ENCODE measurements at places on chromosomes 2 and 18.
A peak's percentile ranks its signal among the peaks of the same experiment; 100 is the strongest.

DNA sequence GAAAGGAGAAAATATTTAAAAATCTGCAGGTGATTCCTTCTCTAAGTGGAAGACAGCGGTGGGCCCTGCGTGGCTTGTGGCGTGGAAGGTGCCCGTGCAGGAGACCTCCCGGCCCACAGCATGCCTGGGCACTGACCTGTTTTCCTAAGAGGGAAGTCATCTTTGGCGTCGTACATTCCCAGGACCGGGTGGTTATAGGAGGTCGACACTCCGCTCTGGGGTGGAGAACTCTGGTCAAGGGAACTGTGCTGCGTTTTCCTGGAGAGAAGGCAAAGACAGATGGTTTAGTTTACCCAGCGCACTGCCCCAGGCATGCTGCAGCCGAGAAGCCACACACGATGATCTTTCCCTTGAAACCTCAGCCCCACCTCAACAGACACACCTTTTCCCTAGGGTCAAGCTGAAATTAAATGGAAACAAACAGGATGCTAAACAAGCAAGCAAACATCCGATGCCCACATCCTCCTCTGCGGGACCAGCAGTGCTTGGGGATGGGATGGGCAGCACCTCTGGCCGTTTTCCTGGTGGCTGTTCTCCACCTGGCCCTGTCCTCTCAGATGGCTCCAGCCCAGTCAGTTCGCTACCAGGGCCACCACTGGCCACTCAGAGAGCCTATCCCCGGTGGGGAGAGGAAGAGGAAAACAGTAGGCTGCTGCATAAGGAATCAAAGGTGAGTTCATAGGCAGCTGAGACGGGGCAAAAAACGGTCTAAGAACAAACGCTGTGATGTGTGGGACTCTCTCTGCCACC is 244.1 kb downstream of the HDAC4 start:
- no peak for DNase-seq

DNA sequence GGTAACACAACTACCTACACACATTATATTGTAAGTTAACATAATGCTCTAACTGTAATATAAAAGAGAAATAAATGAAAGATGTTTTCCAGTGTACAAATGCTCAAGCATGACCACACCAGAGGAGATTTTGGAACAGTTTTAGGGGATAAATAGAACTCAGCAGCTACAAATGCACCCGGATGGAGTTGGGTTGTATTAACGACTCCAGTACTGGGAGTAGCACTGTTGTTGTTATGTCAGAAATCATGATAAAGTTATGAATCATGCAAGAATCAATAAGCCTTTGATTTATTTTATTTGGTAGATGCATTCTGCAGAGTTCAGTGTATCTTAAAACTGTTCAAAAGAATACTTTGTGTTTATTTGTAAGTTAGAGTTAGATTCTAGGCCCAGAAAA is 126.9 kb downstream of the MAP3K20 start:
- DNase-seq, result no peak

DNA sequence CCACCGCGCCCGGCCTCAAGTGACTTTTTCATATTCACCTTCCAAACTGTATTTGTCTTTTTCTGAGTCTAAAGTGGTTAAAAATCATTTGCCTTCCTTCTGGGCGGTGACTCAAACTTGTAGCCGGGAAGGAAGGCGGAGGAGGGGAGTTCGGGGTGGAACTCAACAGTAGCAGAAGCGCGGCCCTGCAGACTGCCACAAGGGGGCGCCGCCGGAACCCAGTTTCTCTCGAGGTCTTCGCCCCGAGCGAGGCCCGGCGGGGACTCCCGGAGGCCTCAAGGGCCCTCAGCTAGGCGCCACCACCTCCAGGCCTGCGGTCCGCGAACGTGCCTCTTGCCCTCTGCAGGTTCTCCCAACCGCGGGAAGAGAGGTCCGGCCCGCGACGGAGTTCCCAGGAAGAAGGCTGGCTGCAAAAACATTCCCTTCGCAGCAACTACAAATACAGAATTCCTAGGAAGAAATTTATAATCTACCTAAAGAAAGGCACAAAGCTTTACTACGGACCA is 16.8 kb upstream of the ITM2C start:
- peak; percentile 87 for DNase-seq

GRCh38 chr2:37020887-37021796 is 54.8 kb upstream of the STRN start:
- DNase-seq, result peak; percentile 31

DNA sequence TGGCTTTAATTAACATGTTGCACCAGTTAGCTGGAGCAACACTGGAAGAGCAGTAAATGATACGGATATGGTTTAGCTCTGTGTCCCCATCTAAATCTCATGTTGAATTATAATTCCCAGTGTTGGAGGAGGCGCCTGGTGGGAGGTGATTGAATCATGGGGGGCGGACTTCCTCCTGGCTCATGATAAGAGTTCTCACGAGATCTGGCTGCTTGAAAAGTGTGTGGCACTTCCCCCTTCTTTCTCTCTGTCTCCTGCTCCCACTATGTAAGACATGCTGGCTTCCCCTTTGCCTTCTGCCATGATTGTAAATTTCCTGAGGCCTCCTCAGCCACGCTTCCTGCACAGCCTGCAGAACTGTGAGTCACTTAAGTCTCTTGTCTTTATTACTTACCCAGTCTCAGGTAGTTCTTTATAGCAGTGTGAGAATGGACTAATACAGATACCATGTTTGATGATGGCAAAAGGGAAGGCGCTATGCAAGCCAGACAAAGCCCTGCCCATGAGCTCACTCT is 963.6 kb downstream of the SOCS6 start:
- no peak for DNase-seq

DNA sequence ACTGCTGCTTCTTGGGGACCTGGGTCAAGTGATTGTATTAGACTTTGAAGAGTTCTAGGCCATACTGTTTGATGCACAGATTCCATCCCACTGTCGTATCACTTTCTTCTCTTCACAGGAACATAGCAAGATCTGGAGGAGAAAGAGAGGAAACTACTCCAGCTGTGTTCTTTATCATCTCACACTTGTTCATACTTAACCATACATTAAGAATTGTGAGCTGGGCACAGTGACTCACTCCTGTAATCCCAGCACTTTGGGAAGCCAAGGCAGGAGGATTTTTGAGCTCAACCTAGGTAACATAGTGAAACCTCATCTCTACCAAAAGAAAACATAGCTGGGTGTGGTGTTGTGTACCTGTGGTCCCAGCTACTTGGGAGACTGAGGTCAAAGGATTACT is 111.7 kb downstream of the PARD3B start:
- DNase-seq, result no peak

- DNase-seq, result no peak
Observed at GRCh38 chr2:206798000-206798399, 32.6 kb downstream of the FASTKD2 start.

DNA sequence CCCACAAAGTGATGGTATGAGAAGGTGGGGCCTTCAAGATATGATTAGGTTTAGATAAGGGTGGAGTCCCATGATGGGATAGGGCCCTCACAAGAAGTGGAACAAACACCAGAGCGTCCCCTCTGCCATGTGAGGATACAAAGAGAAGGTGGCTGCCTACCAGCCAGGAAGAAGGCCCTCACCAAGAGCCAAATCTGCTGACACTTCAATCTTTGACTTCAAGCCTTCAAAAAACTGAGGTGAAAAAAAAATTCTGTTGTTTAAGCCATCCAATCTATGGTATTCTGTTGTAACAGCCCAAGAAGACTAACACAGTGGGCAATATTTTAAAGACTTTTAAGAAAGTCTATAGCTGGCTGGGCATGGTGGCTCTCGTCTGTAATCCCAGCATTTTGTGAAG is 522.1 kb downstream of the NRXN1 start:
- DNase-seq, result no peak

DNA sequence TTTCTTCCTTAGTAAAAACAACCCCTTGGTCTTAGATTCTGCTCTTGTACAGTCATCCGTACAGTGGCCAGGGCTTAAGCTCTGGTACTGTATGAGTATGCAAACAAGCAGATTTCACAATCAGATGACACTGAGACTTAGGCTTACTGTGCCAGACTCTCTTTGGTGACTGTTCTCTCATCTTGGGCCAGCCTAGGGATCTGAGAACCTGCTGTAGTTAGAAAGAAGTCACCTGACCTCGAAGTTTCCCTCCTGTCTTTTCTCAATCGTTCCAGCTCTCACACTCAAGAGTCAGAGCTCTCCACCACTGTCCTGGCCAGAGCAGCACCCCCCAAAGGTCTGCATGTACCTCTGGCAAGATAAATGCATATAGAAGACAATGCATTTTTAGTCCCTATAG is 63.2 kb downstream of the ZEB2 start:
- DNase-seq, result peak; percentile 86

DNA sequence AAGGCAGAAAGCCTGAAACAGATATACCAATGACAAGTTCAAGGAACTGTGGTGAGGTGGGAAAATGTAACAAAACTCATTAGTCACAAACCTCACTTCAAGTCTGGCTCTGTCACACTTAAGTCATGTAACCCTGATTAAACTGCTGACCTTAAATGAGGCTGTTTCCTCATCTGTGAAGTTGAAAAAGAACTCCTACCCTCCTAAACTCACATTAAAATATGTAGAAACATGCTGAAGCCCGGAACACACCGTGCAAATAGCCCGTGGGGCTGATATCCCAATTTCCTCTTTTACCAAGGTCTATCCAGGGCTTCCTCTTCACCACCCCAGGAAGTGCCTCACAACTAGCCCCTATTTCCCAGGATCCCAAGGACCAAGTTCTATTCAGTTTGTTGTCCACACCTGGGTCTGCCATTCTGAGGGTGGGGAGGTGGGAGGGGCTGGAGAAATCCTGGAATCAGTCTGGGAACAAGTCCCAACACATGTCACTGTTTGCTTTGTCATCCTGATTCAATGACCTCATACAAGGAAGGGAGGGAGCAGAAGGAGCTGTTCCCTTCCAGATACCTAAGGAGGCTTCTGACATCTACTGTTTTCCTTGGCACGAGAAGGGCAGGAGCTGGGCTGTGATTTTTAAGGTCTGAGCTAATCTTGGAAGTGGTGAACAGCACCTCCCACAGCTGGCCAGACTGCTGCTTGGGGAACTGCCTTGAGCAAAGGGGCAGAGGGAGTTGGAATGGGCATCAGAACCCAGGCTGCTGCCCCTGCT is 42.3 kb downstream of the SLC4A1AP start:
- peak; percentile 97 for DNase-seq

DNA sequence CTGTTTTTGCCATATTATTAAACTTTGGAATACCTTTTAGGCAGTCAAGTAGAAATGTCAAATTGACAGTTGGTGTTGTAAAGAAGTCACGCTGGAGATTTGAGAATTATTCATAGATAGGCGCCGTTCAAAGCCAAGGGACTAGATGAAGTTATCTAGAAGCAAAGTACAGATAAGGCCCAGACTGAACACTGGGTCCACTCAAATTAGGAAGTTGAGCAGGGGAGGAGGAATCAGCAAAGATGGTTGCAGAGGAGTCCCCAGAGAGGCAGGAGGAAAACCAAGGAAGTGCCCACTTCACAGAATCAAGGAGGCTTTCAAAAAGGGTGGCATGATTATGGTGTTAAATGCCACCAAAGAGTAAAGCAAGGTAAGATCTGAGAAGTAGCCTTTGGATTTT is 9.6 kb upstream of the ALS2 start:
- no peak for DNase-seq

DNA sequence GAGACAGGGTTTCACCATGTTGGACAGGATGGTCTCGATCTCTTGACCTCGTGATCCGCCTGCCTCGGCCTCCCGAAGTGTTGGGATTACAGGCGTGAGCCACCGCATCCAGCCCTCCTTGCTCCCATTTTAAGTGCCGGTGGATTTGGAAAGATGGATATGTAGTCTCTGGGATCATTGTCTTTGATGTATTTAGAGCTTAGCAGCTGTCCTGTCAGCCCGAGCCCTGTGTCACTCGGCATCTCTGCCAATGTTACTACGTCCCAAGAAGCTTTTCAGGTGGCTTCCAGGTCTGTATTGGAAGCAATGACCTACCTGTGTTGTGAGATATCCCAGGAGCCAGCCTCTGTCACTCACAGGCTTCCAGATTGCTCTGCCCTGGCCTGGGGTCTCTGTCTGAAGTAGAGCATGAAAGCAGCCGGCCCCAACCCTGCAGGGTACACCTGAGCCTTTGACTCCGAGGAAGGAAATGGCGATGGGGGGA is 35.3 kb downstream of the MAP4K4 start:
- DNase-seq, result no peak

DNA sequence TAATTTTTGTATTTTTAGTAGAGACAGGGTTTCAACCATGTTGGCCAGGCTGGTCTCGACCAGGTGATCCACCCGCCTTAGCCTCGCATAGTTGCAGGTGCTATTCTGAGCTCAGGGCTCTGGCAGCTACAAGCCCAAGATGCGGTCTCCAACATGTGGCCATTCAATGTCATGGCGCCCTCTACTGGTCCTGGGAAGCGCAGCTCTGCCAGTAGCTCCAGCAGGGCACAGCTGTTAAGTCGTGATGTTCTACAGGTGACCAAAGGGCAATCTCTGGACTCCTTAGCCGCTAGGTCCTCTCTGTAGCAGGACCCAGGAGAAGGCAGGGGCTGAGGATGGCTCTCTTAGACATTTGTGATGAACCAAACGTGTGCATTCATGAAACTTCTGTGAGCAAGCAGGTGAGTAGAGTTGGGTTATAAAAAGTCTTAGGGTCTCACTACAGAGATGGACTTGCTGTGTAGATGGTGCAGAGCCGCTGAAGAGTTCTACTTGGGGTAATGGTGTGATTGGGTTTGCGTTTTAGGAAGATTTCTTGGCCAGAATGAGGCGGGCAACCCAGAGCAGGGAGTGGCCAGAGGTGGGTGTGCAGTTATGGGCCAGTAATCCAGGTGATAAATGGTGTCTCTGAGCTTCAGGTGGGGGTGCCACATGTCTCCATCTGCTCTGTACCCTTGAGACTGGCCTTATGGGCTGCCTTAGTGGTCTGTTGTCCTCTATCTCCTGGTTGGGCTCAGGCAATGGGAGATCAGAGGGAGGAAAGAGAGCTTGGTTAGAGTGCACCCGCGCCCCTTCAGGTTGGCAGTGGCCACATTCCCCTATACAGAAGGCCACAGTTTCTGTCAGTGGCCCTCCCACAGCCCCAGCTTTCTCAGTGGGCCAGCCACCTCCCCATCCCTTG is 31.0 kb downstream of the IL37 start:
- DNase-seq, result peak; percentile 65

- no peak for DNase-seq
Observed at GRCh38 chr2:16067037-16067406, 126.7 kb downstream of the MYCN start.

DNA sequence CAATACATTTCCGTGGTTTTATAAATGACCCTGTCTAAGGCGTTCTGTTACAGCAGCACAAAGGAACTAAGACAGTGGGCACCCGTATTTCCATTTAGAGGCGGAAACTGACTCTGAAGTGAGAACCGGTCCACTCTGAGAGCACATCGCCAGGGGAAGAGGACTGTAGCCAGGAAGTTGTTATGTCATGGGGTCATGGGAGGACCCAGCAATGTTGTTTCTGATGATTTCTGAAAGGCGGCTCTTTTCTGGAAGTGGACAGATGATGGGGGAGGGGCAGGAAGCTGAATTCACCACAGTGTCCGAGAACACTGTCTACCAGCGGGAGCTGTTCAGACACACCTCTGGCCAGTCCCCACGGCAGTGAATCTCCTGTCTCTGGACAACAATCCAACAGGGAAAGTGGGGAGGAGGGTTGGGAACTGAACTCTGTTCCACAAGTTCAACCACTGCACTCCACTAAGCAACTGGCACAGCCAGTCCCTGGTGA is 2.1 kb upstream of the LRRFIP1 start:
- DNase-seq, result no peak

GRCh38 chr18:33583901-33584300 is 5.9 kb downstream of the ASXL3 start:
- DNase-seq, result no peak

GRCh38 chr18:57209713-57210106 is 62.8 kb downstream of the BOD1L2 start:
- no peak for DNase-seq
